Kidney (tissue), 22 donors: ENCODE measurements at places on chromosomes 3 and 15. TPM values are rescaled to one million over a fixed set of nuclear protein-coding genes. Genes with fewer than 3 reads are reported as not detected.

Gene GOLGA6B
- not detected for total RNA-seq

Gene STAB1
- 379 TPM for total RNA-seq

Gene ATP2B2
- 0.19 TPM for total RNA-seq

Gene GOLGA8H
- 0.88 TPM for total RNA-seq

DNA sequence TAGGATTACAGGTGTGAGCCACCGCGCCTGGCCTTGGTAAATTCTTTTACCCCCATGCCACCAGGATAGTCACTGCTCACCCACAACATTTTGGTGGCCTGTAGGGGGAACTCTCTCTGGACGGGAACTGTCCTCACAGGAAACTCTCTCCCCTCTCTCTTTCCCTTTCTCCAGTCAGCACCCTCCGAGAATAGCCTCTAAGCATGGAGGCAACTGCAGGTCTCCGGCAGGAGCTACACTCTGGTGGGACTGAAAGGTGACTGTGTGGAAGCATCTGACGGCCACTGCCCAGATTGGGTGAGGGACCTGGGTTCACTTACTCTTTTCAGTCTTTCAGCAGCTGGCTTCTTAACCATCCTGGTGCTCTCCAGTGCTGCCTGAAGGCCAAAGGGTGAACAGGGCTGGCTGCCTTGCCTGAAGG lies 21.3 kb downstream of the TRANK1 start:
- H3K27me3 ChIP-seq: no peaks in the 10 kb centered on the region
- H3K36me3 ChIP-seq: no peaks in the 10 kb centered on the region
- no peaks in the 10 kb centered on the region for H3K4me1 ChIP-seq
- no peak for DNase-seq
- no peak overlapping the region for H3K27ac ChIP-seq

GRCh38 chr3:175270198-175270837 lies 411.2 kb downstream of the NAALADL2 start:
- H3K27me3 ChIP-seq: no peaks in the 10 kb centered on the region
- H3K4me3 ChIP-seq: no peak overlapping the region
- no peak overlapping the region for H3K27ac ChIP-seq
- H3K4me1 ChIP-seq: no peaks in the 10 kb centered on the region

DNA sequence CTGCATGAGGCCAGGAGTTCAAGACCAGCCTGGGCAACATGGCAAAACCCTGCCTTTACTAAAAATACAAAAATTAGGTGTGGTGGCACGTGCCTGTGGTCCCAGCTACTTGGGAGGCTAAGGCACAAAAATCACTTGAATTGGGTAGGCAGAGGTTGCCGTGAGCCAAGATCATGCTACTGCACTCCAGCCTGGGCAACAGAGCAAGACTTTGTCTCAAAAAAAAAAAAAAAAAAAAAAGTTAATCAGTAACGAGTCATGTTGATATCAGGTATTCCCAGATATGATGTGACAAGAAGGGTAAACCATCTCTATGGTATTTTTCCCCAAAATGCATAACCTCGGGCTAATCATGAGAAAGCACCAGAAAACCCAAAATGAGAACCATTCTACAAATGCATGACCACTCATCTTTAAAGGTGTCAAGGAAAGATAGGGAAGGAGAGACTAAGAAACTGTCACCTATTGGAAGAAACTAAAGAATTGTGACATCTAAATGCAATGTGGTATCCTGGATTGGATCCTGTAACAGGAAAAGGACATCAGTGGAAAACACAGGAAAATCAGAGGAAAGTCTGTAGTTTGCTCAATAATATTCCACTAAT lies 66.5 kb upstream of the MAP4 start:
- H3K27ac ChIP-seq: no peak overlapping the region
- H3K4me1 ChIP-seq: peaks cover 6% of the 10 kb centered on the region
- no peak for DNase-seq
